Pulmonary artery endothelial cell (primary cell): ENCODE measurements at places on chromosomes 11 and 22. TPM values are rescaled to one million over a fixed set of nuclear protein-coding genes. Genes with fewer than 3 reads are reported as not detected.

- DNase-seq, result no peak
Observed at GRCh38 chr11:113874581-113875233, 665 bp downstream of the USP28 start.

- DNase-seq, result no peak
Observed at GRCh38 chr22:37218771-37219411, 6.6 kb upstream of the SSTR3 start.

GRCh38 chr11:2317354-2318050 lies 15.7 kb downstream of the TSPAN32 start:
- no peak for DNase-seq

DNA sequence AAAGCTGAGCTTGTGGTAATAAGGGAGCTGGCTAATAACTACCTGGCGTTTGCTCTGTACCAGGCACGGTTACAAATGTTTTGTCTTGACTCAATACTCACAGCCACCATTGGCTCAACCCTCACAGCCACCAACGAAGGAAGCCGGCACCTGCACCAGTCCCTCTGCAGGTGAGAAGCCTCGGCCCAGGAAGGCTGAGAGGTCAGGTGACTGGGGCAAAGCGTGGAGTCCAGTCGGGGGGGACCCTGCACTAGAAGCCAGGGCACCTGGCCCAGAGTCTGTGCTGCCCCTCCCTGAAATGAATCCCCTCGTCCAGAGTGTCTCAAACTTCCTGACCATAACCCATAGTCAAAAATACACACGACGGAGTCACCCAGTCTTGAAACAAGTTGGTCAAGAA lies 90.1 kb downstream of the PHF21B start:
- no peak for DNase-seq

- DNase-seq, result no peak
Observed at GRCh38 chr11:47587723-47588326, 1.3 kb downstream of the FAM180B start.

DNA sequence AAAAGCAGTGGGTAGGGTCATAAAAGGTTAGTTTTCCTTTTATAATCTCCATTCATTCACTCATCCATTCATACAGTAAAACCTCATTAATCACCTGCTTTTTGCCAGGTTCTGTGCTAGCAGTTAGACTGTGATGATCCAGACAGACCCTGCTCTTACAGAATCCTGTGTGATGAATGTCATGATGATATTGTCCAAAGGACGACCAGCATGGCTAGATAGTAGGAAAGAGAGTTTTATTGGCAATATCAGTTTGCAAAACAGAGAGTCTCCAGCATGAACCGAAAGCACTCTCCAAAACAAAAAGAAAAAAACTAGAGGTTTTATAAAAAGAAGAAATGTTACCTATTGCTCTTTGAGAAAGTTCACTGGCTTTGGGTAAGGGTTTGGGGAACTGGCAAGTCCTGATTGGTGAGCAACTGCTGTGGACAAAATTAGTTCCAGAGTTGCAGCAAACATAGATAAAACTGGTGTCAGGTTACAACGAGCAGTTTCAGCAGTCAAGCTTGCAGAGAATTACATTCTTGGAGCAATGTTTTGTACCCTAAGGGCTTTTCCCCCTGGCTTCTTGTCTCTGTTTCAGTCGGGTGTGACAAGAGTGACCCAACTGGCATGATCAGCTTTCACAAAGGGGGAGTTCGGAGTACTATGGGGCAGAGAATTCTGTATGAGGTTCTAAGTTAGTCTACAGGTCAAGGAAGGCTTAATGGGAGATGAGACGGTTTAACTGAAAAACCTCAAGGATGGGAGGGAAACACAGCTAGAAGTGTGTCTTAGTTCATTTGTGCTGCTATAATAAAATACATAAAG lies 58.3 kb downstream of the HSD17B12 start:
- no peak for DNase-seq

- DNase-seq, result no peak
Observed at GRCh38 chr11:10328314-10329098, 23.6 kb downstream of the ADM start.

Gene LGALS12
- total RNA-seq, result not detected in 2 replicates

Gene ZC3H12C
- total RNA-seq, result 13.3 and 26.4 TPM in 2 replicates
